Colonic mucosa (tissue), 4 donors: ENCODE measurements at places on chromosomes 16 and 17.

- DNase-seq = no peak
- no peaks in the 10 kb centered on the region for H3K36me3 ChIP-seq
- no peaks in the 10 kb centered on the region for H3K27me3 ChIP-seq
- no peak overlapping the region for H3K27ac ChIP-seq
Measured at GRCh38 chr16:57628783-57629293, 408 bp downstream of the ADGRG1 start.

DNA sequence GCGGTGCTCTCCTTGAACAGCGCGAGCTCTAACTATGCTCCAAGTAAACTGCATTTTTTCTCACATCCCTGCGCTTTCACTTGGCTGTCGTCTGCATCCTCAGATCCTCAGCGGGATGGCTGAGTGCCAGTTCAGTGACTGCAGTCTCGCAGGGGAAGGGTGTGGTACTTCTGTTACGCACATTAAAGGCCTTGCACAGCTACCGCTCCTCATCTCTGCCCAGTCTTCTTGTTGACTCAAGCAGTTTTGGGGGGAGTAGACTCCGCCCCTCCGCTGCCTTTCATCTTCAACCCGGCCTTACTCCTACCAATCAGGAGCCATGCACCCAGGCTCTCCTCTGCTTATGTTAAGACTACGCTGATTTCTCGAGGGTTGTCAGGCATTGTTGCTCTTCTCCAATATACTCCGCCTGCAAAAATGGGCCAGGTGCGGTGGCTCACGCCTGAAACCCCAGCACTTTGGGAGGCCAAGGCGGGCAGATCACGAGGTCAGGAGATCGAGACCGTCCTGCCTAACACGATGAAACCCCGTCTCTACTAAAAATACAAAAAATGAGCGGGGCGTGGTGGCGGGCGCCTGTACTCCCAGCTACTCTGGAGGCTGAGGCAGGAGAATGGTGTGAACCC lies 10.0 kb downstream of the ATP5PD start:
- peaks cover 3% of the 10 kb centered on the region for H3K4me1 ChIP-seq
- H3K36me3 ChIP-seq = peaks cover 21% of the 10 kb centered on the region
- no peaks in the 10 kb centered on the region for H3K27me3 ChIP-seq

GRCh38 chr17:81537343-81537855 lies 9.2 kb downstream of the FSCN2 start:
- H3K4me3 ChIP-seq = no peak overlapping the region
- H3K27me3 ChIP-seq = peaks cover 18% of the 10 kb centered on the region
- H3K27ac ChIP-seq = no peak overlapping the region
- H3K4me1 ChIP-seq = peaks cover 13% of the 10 kb centered on the region

- DNase-seq = no peak
- no peaks in the 10 kb centered on the region for H3K27me3 ChIP-seq
Measured at GRCh38 chr16:12078405-12079280, 102.1 kb downstream of the SNX29 start.

- no peaks in the 10 kb centered on the region for H3K27me3 ChIP-seq
- no peaks in the 10 kb centered on the region for H3K36me3 ChIP-seq
- H3K27ac ChIP-seq = no peak overlapping the region
- H3K4me3 ChIP-seq = no peak overlapping the region
- no peaks in the 10 kb centered on the region for H3K4me1 ChIP-seq
- peak; percentile 22 for DNase-seq
Measured at GRCh38 chr16:8241408-8241807, 348.9 kb downstream of the TMEM114 start.

GRCh38 chr16:69111876-69112230 lies 6.4 kb downstream of the HAS3 start:
- H3K36me3 ChIP-seq = no peaks in the 10 kb centered on the region
- no peak overlapping the region for H3K27ac ChIP-seq
- no peak overlapping the region for H3K4me3 ChIP-seq
- H3K27me3 ChIP-seq = no peaks in the 10 kb centered on the region
- no peak for DNase-seq

GRCh38 chr17:68807998-68808772 lies 147.0 kb downstream of the ABCA8 start:
- no peak overlapping the region for H3K27ac ChIP-seq
- no peaks in the 10 kb centered on the region for H3K27me3 ChIP-seq
- H3K36me3 ChIP-seq = no peaks in the 10 kb centered on the region
- no peak overlapping the region for H3K4me3 ChIP-seq

GRCh38 chr16:51407199-51407598 lies 256.1 kb upstream of the SALL1 start:
- no peak overlapping the region for H3K4me3 ChIP-seq
- no peaks in the 10 kb centered on the region for H3K27me3 ChIP-seq
- DNase-seq = no peak
- H3K27ac ChIP-seq = no peak overlapping the region
- H3K4me1 ChIP-seq = no peaks in the 10 kb centered on the region
- H3K36me3 ChIP-seq = no peaks in the 10 kb centered on the region

GRCh38 chr16:4911970-4912386 lies 25.0 kb downstream of the PPL start:
- no peaks in the 10 kb centered on the region for H3K4me1 ChIP-seq
- no peak overlapping the region for H3K27ac ChIP-seq
- H3K36me3 ChIP-seq = no peaks in the 10 kb centered on the region
- no peak for DNase-seq

- no peak for DNase-seq
- no peaks in the 10 kb centered on the region for H3K27me3 ChIP-seq
- no peak overlapping the region for H3K4me3 ChIP-seq
- H3K36me3 ChIP-seq = no peaks in the 10 kb centered on the region
Measured at GRCh38 chr17:69960755-69961154, 114.3 kb upstream of the KCNJ16 start.

- H3K36me3 ChIP-seq = no peaks in the 10 kb centered on the region
- no peak for DNase-seq
- H3K27me3 ChIP-seq = no peaks in the 10 kb centered on the region
- no peaks in the 10 kb centered on the region for H3K4me1 ChIP-seq
Measured at GRCh38 chr16:82776470-82777146, 149.8 kb downstream of the CDH13 start.

- no peaks in the 10 kb centered on the region for H3K27me3 ChIP-seq
- no peaks in the 10 kb centered on the region for H3K4me1 ChIP-seq
- peaks cover 20% of the 10 kb centered on the region for H3K36me3 ChIP-seq
- no peak overlapping the region for H3K27ac ChIP-seq
Measured at GRCh38 chr17:13001991-13002615, 15.7 kb downstream of the ELAC2 start.

DNA sequence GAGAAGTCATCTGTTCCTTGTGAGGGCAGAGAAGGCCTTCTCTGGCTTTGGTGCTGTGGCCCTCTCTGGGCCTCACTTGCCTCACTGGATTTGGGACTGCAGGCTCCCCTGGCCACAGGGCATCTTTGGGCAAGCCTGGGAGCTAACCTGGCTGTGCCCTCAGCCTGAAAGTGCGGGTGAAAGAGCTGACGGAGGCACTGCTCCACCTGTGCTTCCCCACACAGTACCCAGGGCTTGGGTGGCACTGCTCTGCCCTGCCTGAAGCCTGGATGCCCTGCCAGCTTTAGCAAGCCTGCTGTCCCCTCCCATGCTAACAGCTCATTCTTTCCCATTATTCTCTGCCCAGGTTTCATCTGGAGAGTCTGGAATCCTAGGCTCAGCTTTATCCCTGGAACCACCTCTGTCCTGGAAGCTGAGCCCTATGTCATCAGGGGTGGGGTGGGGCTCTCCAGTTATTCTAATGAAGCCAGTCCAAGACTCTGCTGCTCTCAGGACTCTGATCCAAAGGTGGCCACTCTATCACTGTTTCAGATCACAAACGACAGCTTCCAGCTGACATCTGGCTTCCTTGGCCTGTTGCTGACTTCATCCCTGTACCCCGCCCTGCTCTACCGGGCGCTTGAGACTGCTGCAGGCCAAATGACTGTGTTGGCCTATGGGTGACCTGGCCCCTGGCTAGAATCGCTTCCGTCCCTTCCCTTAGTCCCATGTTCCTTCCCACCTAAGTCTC lies 29.3 kb downstream of the HIC1 start:
- peak overlapping the region; percentile 96 for H3K27ac ChIP-seq
- no peaks in the 10 kb centered on the region for H3K27me3 ChIP-seq
- H3K4me3 ChIP-seq = no peak overlapping the region

DNA sequence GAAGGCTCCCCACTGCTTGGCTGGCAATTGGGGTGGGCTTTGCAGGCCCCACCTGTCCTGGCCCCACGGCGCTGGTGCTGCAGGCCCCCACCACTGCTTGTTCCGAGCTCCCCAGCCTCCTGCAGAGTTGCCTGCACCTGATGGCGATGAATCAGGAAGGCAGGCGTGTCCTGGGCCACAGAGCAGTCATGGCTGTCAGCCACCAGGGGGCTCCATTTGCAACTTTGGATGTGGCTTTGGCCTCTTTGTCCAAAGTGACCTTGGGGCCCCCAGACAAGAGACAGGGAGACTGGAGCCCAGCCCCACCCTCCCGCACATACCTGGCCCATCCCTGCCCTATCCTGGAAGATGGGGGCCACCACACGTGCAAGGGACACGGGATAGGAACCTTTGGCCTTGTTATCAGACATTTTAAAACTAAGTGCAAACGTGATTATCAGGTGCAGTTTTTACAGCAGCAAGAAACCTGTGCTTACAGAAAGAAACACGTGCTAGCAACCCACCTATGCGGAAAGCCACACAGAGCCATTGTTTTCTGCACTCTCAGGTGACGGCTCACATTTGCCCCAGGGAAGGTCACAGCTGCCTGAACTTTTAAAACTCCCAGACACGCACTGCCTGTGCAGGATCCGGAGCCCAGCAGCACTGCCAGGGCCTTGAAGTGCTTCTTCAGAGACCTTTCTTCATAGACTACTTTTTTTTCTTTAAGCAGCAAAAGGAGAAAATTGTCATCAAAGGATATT lies at the start of gene DNASE1:
Gene DNASE1, plus strand, starts transcription at position 443 of the 743 bp plus-strand sequence. CDS start 683 bp downstream, outside the sequence.
- no peak within 1 kb of the TSS for H3K4me3 ChIP-seq
- DNase-seq = peak; percentile 84
- peaks cover 4% of the 10 kb centered on the region for H3K36me3 ChIP-seq
- peak within 1 kb of the TSS; percentile 33 for H3K27ac ChIP-seq
- no peaks in the 10 kb centered on the region for H3K27me3 ChIP-seq

DNA sequence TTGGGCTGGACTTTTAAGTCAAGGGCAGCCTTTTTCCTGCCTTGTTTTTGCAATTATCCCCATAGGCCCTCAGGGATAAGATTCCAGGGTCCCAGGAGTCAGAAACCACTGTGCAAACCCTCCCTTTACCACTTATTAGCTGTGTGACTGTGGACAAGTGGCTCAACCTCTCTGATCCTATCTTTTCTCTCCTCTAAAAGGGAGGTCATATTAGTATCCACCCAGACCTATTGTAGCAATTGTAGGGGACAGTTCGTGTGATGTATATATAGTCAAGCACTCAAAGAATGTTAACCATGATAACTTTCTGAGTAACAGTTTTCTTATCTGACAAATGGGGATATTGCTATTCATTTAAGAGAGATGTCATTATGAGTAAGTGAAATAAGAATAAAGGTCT lies 68.2 kb downstream of the IRX5 start:
- no peaks in the 10 kb centered on the region for H3K4me1 ChIP-seq
- H3K27ac ChIP-seq = no peak overlapping the region
- no peak for DNase-seq
- no peaks in the 10 kb centered on the region for H3K27me3 ChIP-seq

- H3K27ac ChIP-seq = no peak overlapping the region
- no peak overlapping the region for H3K4me3 ChIP-seq
- peaks cover 4% of the 10 kb centered on the region for H3K4me1 ChIP-seq
- DNase-seq = no peak
- H3K36me3 ChIP-seq = no peaks in the 10 kb centered on the region
Measured at GRCh38 chr17:45575126-45575885, 84.8 kb upstream of the PLEKHM1 start.

DNA sequence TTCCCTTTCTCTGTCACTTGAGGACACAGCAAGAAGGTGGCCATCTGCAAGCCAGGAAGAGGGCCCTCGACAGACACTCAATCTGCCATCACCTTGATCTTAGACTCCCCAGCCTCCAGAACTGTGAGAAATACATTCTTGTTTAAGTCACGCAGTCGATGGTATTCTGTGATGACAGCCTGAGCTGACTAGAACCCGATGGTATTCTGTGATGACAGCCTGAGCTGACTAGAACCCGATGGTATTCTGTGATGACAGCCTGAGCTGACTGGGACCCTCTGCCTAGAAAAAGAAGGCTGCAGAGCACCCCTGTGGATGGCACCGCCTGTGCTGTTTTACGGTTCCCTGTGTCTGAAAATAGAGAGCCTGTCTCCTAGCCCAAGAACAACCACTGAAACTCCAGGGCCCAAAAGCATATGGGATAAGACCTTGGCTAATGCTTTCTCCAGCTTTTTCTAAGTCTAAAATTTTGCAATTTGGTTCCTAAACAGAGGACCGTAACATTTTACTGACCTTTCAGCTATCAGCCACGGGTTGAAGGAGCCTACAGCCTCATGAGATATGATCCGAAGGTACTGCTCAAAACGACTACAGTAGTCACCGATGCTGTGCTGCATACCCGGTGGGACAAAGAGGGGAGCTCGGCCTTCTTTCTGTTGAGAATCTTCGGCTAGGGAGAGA lies 33.1 kb upstream of the PITPNM3 start:
- no peaks in the 10 kb centered on the region for H3K27me3 ChIP-seq
- H3K36me3 ChIP-seq = peaks cover 17% of the 10 kb centered on the region
- no peaks in the 10 kb centered on the region for H3K4me1 ChIP-seq
- no peak overlapping the region for H3K4me3 ChIP-seq
- no peak overlapping the region for H3K27ac ChIP-seq

DNA sequence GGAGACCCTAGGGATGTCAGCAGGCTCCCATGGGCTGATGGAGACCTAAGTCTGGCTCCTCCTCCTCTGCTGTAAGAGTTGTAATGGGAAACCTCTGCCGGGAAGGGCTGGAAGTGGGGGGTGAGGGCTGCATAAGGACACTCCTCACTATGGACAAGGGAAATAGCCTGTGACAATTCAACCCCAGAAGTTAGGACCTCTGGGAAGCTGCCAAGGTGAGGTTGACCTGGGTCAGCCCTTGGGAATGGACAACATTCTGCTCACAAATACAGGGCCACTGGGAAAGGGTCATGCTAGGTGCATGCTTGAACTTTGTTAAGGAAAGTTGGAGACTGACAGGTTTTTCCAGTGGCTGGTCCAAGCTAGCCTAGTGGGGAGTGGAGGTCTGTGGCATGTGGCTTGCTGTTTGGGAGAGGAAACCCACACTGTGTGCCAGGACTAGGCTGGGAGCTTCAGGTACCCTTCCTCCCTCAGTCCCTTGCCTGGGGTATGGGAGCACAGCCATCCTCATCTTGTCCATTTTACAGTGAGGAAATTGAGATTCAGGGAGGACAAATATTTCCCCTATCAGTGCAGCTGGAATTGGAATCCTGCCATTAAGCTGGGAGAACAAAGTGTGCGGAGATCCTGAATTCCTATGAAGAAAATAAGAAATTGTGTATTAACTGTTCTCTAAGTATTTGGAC lies 190.4 kb downstream of the SALL1 start:
- H3K4me3 ChIP-seq = no peak overlapping the region
- no peaks in the 10 kb centered on the region for H3K4me1 ChIP-seq
- H3K27ac ChIP-seq = no peak overlapping the region
- H3K36me3 ChIP-seq = no peaks in the 10 kb centered on the region
- no peaks in the 10 kb centered on the region for H3K27me3 ChIP-seq
- no peak for DNase-seq

- no peak overlapping the region for H3K27ac ChIP-seq
- no peaks in the 10 kb centered on the region for H3K4me1 ChIP-seq
- H3K36me3 ChIP-seq = peaks cover 4% of the 10 kb centered on the region
Measured at GRCh38 chr17:50979524-50979927, 113.4 kb upstream of the TOB1 start.

- H3K27ac ChIP-seq = peak overlapping the region; percentile 76
- no peaks in the 10 kb centered on the region for H3K27me3 ChIP-seq
Measured at GRCh38 chr16:502179-502943, 25.2 kb upstream of the CAPN15 start.
